Glomerular endothelial cell (primary cell): ENCODE measurements at places on chromosomes 6 and 20.

DNA sequence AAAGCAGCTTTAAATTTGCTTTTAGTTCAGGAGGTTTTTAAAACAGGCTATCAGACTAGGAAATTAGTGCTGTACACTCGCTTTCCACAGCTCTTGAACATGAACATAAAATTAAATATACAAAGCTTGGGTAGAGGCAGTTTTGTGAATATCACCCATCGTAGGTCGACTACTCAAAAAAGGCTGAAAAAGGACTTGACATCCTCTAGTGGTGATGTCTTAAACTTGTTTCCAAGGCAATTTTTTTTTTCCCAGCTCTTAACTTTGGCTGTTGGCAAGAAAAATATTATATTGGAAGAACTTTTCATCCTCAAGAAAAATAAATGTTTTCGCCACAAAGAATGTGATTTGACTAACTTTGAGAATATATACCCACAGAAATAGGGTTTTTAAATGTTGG lies 2.9 kb downstream of the MAP7 start:
- no peak for DNase-seq

- DNase-seq: no peak
Observed at GRCh38 chr6:150470960-150471665, 102.3 kb downstream of the IYD start.

DNA sequence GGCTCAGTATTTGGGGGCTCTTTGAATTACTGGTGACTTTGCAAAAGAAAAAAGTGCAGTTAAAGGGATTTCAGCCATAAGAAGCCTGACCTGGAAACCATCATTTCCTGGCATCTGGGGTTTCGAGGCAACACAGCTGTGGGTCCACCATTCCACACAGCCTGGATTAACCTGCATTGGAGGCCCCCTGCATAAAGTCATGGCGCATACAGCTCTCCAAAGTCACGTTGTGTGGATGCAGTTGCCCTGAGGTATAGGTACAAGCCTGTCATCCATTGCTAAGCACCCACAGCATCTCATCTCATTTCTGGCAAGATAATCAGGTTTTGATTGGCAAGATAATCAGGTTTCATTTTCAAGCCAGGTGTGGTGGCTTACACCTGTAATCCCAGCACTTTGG lies 54.5 kb upstream of the TAGAP start:
- no peak for DNase-seq

GRCh38 chr20:58660855-58661597 lies 9.9 kb downstream of the STX16 start:
- DNase-seq: no peak

DNA sequence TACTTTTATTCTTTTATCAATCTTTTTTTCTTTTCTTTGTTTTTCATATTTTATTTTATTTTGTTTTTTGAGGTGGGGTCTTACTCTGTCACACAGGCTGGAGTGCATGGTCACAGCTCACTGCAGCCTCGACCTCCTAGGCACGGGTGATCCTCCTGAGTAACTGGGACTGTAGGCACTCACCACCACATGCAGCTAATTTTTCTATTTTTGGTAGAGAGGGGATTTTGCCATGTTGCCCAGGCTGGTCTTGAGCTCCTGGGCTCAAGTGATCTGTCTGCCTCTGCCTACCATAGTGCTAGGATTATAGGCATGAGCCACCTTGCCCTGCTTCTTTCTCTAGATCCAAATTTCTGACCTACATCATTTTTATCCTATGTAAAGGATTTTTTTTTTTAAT lies 153.2 kb downstream of the CDKAL1 start:
- no peak for DNase-seq
